Stromal cell of bone marrow (primary cell): ENCODE measurements at places on chromosomes 7 and 10.

DNA sequence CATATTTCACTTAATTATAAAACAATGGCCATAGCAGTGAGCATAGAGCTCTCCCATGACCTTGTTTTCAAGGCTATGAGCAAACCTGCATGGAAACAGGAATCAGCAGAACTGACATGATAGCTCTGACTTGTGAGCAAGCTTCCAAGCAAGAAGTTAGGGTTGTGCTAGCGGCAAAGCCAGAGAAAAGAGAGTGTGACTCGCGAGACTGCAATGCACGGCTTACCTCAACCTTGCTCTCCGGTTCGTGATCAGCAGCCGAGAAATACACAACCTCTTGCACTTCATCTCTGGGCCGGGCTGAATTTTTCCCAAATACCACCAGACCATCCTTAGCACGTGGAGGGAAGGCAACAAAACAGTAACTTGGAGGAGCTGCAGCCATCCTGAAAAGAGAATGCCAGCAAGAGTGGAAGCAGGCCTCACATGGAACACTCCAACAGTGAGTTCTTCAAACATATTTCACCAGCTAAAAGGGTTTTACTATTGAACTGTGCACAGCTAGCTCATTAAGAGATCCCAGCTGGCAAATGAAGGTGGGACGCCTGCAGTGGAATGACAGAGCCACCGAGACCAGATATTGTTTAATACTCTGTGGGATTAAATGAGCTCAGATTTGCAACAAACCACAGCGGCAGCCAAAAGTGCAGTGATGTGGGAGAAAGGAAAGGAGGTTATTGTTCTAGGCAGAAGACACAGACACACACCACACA lies 20.8 kb downstream of the SCRN1 start:
- no peak for DNase-seq

DNA sequence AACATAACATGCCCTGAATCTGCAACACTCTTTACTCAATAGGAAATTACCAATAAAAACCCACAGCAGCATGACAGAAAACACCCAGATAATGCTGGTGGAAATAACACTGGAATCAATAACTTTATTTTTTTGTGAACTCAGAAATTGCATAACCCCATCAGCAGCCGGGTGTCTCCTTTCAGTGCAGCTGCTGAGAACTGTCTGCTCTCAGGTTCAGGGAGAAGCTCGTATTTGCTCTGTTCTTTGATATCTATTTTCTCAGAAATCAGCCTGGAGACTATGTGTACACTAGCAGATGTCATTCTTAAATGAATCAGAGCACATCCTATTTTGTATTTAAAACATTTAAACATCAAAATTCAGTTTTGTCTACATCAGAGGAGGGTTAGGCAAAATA lies 506.0 kb downstream of the POM121L12 start:
- no peak for DNase-seq

DNA sequence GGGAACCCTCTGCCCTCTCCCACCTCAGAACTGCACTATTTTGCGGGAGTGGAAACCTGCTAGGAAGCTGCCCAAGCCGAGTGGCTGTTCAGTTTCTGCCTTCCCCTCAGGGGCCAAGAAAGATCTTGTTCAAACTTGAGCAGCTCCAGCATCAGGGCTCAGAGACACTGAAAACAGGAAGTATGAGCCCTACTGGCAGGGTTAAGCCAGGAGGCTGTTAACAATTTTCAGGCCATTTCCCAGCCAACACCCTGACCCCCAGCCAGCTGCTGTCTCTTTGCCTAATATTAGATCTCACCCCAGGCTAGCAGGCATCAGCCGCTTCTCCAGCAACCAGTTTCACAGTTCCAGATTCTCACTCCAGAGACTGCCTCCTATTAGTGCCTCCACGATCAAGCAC lies 9.2 kb downstream of the PLAU start:
- DNase-seq, result no peak

DNA sequence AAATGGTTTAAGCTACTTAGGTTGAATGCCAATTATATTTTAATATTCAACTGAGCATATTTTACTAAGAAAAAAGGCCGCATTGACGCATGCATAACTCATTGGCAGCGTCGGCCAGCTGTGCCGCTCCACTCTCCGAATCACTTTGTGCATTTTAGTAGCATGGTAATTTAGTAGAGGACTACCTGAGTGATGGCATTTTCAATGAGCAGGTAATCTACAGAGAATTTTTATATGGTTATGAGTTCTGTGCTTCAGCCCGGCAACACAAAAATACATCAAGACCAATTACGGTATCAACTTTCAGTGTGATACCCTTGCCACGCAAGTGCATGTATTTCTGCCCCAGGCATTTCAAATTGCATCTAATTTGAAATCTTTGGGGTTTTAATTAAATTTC lies 247.2 kb downstream of the EBF3 start:
- no peak for DNase-seq

DNA sequence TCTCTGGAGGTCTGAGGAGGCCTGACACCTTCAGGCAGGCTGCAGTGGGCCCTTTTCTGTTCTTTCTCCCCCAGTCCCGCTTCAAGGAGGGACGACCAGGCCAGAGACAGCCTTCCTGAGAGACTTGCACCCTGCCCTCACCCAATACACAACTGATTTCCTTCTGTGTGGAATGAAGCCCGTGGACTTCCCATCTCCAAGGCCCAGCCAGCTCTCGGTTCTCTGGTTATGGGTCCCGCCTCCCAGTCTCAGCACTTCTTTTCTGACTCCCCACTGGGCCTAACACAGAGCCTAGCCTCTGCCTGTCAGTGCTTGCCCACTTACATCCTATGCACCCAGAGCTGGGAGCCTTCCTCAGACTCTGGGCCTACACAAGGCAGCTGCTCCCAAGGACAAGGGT lies 24.1 kb upstream of the ADCYAP1R1 start:
- no peak for DNase-seq

DNA sequence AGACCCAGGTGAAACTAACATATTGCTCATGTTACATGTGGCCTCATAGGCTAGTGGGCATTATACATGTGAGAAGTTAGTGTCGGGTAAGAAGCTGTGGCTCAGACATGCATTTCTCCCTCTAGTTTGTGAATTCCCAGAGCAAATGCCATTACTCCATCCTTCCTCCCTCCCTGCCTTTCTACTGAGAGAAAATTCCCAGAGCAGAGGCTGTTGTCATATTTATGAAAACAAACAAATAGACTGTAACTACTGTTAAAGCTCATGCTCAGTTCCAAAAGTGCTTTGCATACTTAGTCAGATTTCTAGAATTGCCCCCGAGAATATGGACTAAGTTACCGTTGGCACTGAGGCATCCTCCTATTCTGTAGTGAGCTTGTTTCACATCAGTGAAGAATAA lies 29.0 kb downstream of the ZNRF2 start:
- DNase-seq, result no peak

DNA sequence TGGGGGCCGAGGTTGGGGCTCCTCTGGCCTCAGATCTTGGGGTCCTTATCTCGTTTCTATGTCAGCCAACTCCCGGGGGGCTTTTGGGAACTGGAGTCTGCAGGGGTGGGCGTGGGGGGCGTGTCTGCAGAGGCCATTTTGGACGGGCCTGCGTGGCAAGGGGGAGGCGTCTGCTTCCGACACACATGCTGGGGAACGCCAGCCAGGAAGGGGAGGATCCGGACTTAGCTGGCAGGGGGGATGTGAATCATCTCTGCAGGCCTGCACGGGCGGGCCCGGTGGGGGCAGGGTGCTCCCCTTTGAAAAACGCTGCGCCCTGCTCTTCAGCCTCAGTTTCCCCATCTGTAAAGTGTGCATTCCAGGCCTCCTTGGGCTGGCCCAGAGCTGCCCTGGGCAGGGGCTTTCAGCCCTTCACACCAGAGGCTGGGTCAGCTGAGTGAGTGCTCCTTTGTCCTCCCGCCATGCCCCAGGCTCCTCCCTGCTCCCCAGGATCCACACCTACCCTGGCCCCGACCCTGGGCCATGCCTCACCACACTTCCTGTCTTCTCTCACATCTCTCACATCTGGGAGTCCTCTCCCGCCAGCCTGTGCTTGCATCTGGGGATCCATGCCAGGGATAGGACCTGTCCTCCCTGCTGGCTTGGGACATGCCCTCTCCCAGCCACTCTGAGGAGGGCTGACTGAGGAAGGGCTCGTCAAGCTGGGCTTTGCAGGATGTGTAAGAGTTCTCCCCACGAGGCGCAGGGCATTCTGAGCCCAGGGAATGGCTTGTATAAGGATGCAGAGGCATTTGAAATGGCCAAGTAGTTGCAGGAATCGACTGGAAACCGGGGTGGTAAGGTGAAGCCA lies 172.6 kb upstream of the TNRC18 start:
- DNase-seq, result peak; percentile 91

- DNase-seq, result no peak
These were observed 2.9 kb upstream of the TMEM225B start for GRCh38 chr7:99594948-99595745.

- no peak for DNase-seq
These were observed 185.8 kb upstream of the PRSS1 start for GRCh38 chr7:142563470-142563869.

DNA sequence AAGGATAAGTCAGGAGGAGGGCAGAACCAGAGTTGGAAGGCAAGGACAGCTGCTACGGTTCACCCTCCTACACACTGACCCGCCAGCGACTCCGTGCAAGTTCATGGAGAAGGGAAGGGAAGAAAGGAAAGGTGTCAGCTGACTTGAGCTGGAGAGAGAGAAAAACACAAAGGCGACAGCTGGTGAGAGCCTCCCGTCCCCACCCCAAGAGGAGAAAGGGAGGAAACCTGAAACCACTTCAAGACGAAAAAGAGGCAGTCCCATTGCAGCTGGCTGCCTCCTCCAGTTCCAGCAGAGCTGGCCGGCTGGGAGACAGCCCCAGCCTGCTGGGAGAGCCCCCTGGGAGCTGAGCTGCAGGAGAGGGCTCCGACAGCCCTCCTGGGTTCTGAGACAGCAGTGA lies 75.2 kb downstream of the PARD3 start:
- DNase-seq, result peak; percentile 48

GRCh38 chr7:3953946-3954345 lies 652.9 kb downstream of the SDK1 start:
- no peak for DNase-seq

DNA sequence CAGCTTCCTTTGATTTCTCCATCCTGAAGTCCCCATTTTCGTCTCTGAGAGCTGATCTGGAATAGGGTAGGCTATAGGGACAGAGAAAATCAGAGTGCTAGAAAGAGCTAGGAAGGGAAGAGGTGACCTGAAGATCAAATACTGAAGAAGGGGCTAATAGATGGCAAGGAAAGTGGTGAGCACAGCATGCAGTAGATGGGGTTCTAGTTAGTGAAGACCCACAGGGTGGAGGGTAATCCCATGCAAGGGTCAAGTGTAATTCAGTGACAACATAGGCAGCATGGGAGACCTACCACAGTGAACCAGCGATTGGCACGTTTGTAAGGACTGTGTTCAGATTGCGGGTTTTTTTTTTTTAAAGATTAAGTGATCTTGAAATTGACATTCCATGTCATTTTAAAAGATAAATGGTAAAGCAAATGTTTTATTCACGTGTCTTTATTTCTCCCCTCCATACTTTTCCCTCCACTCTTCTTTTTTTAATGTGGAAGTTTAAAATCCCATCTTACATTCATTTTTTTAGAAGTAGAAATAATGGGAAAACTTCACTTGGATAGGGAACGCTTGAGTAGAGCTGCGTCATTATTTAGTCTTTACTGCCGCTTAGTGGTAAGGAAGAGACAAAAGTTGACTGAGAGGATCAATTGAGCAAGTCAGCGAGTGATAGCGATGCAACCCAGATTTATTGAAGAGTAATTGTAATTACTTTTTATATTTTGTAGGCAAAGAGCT lies 21.0 kb upstream of the ABI1 start:
- DNase-seq, result peak; percentile 59

DNA sequence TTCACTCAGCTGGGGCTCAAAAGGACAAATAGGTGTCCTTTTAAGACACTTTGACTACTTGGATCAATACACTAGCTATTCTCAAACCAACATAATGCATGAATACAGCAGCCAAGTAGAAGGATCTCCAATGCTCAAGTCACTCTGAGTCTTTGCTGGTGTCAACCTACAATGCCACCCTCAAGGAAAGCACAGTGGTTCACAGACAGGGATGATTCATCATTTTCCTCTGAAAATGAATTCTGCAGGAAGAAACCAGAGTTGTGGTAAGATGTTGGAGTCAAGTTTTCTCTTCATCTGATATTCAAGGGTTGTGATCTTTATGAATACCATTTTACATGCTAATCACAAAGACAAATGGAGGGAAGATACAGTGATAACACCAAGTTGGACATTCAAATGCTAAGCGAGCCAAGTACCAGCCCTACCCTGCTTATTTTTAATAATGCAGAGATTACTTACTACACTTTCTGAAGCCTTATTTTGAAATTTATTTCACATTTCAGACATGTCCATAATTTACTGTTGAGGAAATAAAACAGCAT lies 143.1 kb upstream of the FGFR2 start:
- peak; percentile 3 for DNase-seq

DNA sequence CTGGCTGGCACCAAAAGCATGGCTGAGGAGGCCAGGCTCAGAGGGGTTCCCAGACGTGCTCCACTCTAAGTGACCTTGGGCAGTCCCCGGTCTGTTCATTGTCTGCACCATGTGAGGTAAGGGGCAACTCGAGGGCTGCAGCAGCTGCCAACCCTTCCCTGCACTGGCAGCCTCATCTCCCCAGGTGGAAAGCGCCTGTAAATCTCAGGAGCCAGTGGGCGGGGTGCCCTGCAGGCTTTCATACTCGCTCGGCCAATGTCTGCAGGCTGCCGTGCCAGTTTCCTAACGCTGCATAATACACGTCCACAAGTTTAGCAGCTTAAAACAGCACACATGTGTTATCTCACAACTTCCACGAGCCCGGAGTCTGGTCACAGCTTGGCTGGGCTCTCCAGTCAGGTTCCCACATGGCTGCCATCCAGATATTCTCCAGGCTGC lies 12.6 kb upstream of the GDF10 start:
- no peak for DNase-seq

GRCh38 chr10:49746626-49747302 lies 15.4 kb downstream of the OGDHL start:
- DNase-seq, result no peak

DNA sequence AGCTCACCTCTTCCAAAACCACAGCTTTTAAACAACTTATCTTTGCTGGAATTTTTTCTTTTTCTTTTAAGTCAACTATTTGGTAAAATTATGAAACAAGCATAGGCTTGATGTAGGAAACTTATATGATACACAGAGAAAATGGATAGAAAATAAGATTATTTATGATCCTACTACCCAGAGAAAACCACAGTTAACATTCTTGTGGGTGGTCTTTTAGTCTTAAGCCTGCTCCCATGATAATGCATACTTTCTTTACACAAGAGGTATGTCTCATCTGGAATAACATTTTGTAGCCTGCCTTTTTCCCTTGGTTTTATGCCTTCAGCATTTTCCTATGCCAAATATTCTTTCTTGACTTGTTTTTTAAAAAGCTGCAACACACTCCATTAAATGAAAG lies 21.4 kb downstream of the PLPP4 start:
- no peak for DNase-seq
